PC-9 (cell line): ENCODE measurements at places on chromosomes 12 and 14. TPM values are rescaled to one million over a fixed set of nuclear protein-coding genes. Genes with fewer than 3 reads are reported as not detected.

TMEM121 gene
- total RNA-seq, result 1.0 and 1.1 TPM in 2 replicates

ASCL1 gene
- not detected in 2 replicates for total RNA-seq

BEST3 gene
- total RNA-seq, result 0.17 TPM in 1 of 2 replicates, not detected in the other

FZD10 gene
- total RNA-seq, result not detected in 2 replicates

GALNT4 gene
- 3.2 and 3.7 TPM in 2 replicates for total RNA-seq

ACIN1 gene
- total RNA-seq, result 113 and 171 TPM in 2 replicates

PARPBP gene
- 12.8 and 16.2 TPM in 2 replicates for total RNA-seq

RFX4 gene
- total RNA-seq, result not detected in 2 replicates

LBHD2 gene
- 0.52 and 0.78 TPM in 2 replicates for total RNA-seq

KIF5A gene
- 0.07 TPM in 1 of 2 replicates, not detected in the other for total RNA-seq
